ENCODE measurements at places on chromosomes 1 and 21.

DNA sequence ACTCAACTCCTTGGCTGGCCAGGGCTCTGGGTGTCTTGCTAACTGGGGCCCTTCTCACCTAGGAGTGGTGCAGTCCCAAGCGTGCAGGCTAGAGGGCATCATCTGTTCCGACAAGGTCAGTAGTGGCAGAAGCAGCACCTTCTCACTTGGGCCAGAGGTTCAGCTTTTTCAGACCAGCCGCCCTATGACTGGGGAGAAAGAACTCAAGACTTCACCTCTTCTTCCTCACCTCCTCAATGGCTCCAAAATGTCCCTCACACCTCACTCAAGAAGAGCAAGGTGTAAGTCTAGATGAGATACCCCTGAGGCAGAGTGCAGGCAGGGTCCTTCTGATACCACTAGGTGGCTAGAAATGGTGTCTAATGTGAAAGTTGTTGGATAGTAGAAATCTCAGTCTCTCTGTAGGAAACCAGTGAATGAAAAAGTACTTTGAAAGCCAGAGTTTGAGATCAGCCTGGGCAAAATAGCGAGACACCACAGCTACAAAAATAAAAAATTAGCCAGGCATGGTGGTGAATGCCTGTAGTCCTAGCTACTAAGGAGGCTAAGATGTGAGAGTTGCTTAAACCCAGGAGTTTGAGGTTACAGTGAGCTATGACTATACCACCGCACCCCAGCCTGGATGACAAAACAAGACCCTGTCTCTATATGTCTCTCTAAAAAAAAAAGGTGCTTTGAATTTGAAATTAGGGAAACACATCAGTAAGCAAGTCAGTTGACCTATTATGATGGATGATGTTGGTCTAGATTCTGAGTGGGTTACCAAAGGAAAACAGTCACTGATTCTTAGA, 8.6 kb upstream of the IL20 start:
- DNase-seq: no peak

DNA sequence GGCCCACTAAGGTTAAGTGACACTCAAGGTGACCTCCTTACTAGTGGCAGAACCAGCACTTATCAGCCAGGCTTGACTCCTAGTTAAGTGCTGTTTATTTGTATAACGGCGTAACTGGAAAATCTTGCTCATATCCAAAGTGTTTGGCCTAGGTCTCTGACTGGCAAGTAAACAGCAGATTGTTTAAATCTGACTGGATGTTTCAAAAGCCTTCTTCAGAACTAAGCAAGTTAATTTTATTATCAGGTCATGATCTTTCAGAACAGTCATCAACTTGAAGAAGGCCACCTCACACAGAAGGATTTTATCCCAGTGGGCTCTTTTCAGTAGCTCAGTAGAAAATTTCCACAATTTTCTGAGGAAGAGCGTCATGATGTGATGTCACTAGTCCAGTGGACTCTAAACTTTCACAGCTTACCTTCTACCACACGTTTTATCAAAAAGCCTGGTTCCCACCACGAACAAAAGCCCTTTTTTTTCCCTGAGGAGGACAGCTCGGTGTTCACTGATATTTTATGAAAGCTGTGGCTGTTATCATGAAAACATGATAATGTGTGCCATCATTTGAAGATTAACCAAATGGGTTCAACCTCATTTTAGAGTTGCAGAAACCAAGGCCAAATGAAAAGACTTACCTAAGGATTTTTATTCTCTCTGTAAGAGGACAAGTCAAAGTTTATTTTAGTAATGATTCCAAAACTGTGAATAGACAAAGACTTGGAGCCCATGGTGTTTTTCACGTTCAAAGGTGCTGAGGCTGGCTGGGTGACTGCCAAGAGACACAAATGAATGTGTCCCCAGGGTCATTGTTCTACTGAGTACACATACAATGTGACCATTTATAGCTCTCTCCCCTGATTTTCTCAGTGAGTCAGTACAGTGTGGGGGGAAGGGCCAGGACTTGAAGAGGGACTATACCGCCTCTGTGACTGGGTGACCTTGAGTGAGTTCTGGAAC, 9.1 kb downstream of the SGIP1 start:
- peak; percentile 36 for DNase-seq

DNA sequence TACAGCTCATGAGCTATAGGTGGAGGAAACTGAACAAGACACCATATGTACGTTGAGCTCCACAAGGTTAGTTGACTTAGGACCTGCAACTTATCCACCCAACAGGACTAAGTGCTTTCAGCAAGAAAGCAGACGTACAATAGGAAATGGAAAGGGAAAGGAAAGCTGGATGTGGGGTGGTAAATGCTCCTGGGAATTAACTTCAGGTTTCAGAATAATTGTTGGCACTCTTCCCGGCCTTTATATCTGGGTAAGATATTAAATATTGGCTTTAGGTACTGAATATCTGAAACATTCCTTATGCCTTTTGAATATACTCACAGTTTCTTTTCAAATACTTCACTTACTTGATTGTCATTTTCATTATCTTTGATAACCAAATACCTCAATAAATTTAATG, 36.3 kb downstream of the GLMN start:
- no peak for DNase-seq

- DNase-seq: no peak
Observed at GRCh38 chr1:223824712-223825111, 21.0 kb downstream of the TP53BP2 start.

GRCh38 chr1:18526436-18527275, 45.9 kb downstream of the KLHDC7A start:
- no peak for DNase-seq

DNA sequence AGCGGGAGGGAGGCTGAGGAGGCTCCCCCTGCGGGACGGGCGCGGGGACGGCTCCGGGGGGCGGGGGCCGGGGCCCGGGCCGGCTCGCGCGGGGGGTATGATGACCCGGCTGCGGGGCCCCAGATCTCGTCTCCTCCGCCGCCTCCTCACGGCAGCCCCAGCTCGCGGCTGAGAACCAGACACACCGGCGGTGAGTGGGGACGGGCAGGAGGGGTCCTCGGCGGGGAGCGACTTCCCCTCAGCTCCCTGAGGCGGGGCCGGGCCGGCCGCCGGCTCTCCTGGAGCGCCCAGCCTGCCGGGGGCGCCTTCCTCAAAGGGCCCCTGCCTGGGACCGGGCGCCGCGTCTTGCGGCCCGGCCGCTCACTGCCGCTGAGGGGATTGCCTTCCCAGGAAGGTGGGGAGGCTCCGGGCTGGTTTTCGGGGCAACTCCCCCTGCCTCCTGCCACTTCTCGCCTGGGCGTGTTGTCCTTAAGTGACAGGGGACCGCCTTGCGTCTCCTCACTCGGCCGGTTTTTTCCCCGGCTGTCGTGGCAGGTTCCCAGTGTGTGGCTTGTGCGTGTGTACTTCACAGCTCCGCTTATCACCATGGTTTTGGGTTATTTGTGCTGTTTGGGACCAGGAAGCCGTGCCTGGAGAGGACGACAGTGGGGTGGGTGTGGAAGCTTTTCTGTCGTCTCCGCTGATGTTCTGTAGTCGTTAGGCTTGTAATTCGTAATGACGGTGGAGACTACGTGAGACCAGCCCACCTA, 800 bp downstream of the HIPK1 start:
- DNase-seq: peak; percentile 54

- DNase-seq: no peak
Observed at GRCh38 chr1:51863384-51863783, 15.1 kb downstream of the NRDC start.

DNA sequence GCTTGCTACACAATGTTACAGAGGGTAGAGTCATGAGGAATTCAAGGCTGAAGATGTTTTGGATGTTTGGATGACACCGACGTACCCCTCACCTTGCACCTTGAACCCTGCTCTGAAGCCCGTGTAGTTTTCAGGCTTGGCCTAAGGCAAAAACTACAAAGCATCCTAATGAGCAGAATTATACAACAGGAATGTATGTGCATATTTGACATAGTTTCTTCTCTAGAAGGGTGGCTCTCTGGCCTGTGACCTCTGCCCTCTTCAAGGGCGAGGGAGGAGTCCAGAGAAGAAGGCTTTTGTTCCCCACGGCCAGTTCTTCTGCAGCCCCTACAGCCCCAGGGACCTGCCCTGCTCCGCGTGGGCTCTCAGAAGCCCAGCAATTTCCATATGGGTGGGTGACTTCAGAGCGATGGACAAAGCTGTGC, 43.3 kb downstream of the L1TD1 start:
- DNase-seq: no peak

DNA sequence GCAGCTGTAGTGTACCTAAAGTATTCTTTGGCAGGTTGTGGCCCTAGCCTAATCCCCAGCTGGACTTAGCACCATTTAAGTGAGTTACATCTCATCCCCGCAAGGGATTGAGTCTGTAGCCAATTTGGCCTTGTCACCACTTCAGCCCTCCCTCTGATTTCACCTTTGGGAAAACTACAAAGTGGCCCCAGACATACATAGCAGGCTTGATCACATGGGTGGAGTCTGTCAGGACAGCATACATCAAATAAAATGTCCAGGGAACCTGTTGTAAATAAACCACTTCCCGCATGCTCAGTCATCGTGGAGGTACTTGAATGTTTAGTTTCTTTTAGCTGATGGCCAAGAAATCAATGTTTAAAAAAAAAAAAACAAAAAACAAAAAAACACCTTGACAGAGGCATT, 142.5 kb downstream of the DHRS3 start:
- DNase-seq: no peak

DNA sequence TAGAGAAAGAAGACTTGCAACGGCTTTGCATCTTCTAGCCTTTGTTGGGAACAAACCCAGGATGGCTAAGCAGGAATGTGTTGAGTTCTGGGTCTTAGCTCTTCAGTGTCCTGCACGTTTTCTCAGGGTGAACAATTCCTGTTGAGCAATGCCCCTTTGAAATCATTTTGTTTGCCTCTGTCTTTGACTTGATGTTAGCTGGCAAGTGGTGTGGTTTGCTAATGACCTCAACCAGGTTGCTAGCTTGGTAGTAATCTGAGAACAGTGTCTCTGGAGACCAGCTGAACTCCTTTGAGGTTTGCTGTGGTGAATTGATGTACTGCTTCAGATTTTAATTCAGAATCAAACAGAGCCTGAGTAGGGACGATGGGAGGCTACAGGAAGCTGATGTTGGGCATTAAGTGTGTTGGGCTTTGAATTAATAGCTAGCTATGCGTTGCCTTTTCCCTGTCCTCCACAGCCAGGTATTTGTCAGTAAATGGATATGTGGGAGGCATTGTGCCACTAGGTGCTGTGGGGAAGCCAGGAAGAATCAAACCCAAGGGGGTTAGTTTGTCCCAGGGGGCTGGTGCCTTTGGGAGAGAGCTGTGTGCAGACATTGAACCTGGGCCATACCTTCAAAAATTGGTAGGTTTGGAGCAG, 23.3 kb upstream of the SRSF10 start:
- DNase-seq: no peak

GRCh38 chr1:100816049-100816448, 78.6 kb downstream of the EXTL2 start:
- no peak for DNase-seq

DNA sequence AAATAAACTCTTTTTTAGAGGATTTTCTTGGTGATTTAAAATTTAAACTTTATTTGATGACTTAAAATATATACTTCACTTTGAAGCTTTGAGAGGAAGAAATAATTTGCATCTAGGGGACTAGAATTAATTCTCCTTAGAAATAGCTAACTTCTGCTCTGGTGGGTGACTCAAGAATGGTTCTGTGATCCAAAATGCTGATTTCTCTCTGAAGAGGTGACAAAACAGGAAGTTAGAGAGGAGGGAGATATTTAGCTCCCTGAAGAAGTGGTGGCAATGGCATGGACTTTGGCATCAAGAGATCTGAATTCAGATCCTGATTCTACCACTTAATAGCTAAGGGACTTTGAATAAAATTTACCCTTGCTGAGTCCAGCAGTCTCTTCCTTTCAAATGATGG, 125.8 kb upstream of the ATP1B1 start:
- DNase-seq: no peak

GRCh38 chr1:36083635-36084496, at the start of gene TEKT2:
Gene TEKT2 (plus strand): TSS chr1:36084094. CDS start chr1:36084922, 828 bp downstream.
- DNase-seq: peak; percentile 55

DNA sequence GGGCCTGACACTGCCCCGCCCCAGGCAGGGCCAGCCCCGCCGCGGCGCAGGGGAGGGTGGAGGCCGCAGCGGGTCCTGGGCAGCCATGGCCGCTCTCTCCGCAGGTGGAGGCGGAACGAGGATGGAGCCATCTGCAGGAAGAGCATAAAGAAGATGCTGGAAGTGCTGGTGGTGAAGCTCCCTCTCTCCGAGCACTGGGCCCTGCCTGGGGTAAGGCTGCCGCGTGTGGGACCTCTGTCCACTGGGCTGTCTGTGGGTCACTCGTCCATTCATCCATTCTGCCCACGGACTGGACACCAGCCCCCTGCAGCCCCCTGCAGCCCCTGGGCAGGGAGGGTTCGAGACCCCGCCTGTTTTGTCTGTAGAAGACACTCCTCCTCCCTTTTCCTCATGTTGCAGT, 18.4 kb upstream of the LRRC3 start:
- DNase-seq: no peak

GRCh38 chr1:178308438-178308837, 188.3 kb downstream of the CLEC20A start:
- DNase-seq: no peak

All from amygdala (tissue), 56 donors.